ENCODE measurements at places on chromosomes 3 and 15.
A peak's percentile ranks its signal among the peaks of the same experiment; 100 is the strongest.

GRCh38 chr3:156674911-156675829 lies 780 bp downstream of the TIPARP start:
- peak; percentile 63 for DNase-seq

GRCh38 chr15:100899601-100900000 lies 19.6 kb upstream of the LRRK1 start:
- no peak for DNase-seq

DNA sequence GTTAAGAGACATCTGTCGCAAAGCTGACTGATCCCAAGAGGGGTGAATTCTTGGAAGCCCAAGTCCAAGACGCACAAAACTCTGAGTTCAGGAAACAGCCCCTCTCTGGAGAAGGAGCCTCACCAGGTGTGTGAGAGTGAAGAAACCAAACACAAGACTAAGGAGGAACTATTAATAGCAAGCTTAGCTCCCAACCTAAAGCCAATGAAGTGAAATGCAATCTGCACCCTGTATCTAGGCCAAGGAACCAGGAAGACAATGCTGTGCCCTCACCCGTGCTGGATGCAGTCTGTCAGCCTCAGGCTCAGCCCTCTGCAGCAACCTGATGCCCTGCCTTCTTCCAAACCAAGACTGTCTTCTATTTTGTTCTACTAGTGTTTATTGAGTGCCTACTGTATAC lies 22.5 kb upstream of the THBS1 start:
- no peak for DNase-seq

DNA sequence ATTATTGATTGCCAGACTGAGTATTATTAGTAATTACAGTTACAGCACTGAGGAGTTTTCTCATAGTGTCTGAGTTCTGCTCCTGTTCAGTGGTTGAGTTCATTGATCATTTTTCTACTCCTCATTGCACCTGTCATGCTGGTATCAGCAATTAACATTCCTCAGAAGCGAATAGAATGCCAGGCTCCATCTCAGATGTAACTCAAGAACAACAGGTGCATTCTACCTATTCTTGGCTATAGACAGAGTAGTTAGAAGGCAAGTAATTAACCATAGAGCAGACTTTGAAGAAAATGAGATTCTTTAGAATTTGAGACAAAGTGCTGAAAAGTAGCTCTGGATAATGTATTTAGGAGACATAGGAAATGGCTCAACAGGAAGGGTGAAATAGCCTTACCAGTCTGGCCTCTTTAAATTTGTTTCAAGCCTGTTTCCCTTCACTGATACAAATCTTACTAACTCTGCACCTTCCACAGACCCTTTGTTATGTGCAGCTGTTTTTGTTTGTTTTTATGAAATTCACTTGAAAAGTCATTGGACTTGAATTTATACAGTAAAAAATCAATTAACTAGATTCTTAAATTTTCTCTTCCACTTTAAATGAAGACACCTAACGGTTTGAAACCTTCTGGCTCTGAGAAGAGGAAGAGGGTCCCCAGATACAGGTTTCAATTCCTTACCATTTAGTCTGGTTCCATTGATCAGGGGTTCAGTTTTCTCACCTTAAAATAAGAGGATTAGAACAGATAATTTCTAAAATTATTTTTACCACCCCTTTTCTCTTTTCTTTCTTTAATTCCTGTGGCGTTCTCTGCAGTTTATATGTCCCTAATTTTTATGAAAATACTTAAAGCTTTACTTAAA lies 109.6 kb downstream of the FNDC3B start:
- DNase-seq, result no peak

- peak; percentile 40 for DNase-seq
These were observed 129.3 kb upstream of the IGF1R start for GRCh38 chr15:98518823-98519561.

GRCh38 chr3:63951492-63952247 lies 39.5 kb upstream of the SCAANT1 start:
- DNase-seq, result no peak

DNA sequence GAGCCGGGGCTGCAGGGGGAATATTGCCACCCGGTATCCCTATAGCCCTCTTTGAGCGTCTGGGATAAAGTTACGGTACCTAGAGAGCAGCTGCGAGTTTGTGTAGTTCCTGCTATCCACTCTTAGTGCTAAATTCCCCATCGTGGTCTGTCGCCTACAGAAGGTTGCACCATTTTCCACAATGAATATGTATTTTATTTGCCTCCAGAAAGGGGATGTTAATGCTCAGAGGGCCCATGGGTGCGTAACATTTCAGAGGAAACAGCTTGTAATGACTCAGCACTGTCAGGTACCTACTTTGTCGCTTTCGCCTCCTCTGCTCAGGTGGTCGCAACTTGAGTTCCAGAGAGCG lies 1.1 kb downstream of the SLCO3A1 start:
- DNase-seq, result no peak

GRCh38 chr3:48189321-48189720 lies 1.1 kb upstream of the CDC25A start:
- DNase-seq, result no peak

GRCh38 chr15:39823634-39824033 lies 41.0 kb upstream of the FSIP1 start:
- DNase-seq, result no peak

GRCh38 chr15:66019368-66019767 lies 150.1 kb downstream of the RAB11A start:
- DNase-seq, result no peak

- DNase-seq, result no peak
These were observed 85.9 kb upstream of the NSMCE3 start for GRCh38 chr15:29355477-29355876.

GRCh38 chr3:46913644-46914043 lies 36.1 kb downstream of the PTH1R start:
- no peak for DNase-seq

DNA sequence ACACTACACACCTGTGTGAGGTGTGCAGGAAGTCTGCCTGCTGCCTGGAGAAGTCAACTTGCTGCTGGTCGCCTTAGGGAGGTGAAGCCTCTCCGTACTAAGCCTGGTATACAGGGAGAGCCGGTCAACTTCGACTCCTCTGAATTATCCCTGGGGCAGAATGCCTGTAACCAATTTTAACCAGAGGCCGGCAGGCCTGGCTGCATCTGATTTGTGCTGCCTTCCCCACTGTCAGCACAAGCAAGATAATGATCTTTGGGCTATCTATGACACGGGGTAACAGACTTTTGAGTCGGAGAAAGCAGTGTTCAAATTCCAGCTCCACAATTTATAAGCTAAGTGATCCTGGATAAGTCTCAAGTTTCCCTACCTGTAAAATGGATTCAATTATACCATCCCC lies 42.3 kb downstream of the MAGEF1 start:
- DNase-seq, result no peak

GRCh38 chr15:61634837-61635236 lies 405.7 kb upstream of the RORA start:
- no peak for DNase-seq

DNA sequence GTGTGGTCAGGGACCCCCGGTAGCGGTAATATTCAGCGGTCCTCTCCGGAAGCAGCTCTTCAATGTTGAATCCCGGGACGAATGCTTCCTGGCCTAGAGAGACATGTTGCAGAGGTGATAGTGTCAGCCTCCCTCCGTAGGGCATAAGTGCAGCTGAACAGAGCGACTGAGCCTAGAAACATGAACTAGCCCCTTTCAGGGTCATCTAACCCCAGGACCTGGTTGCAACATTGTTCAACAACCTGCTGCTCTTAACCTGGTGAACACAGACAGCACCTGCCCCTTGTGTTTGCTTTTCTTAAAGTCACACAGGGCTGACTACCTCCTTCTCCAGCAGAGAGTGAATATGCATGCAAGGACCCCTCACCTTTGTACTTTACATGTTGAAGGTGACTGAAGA lies 41.3 kb downstream of the CA12 start:
- DNase-seq, result no peak

DNA sequence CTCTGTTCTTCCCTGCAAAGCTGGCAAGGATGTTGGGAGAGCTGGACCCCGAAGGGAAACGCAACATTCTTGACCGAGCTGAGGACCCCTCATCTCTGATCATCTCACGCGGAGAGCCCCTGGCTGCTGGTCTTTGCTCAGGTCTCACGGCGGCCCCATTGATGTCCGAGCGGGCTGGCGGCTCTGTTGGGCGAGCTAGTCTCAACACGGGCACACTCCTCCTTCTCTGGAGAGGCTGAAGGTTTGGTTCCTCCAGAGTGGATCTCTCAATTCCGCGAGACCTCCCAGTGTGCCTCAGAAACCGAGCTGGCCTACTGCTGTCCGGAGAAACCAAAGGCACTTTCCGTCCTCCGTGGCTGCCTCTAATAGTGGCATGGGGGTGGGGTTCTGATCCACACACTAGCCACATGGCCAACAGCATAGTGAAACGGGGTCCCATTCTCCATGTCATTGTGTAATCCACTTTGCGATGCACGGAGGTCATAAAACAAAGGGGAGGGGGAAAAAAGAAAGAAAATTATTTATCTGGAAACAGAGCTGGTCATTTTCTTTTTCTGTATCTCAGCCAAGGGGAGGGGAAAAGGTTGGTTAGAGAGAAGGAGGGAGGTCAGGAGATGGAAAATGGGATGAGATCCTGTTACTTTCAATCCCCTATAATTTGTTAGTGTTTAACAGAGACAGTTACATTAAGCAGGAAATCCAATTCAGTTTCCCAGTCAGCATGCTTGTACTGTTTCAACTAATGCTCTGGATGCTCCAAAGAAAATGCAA lies 1.3 kb downstream of the CCDC80 start:
- DNase-seq, result no peak

DNA sequence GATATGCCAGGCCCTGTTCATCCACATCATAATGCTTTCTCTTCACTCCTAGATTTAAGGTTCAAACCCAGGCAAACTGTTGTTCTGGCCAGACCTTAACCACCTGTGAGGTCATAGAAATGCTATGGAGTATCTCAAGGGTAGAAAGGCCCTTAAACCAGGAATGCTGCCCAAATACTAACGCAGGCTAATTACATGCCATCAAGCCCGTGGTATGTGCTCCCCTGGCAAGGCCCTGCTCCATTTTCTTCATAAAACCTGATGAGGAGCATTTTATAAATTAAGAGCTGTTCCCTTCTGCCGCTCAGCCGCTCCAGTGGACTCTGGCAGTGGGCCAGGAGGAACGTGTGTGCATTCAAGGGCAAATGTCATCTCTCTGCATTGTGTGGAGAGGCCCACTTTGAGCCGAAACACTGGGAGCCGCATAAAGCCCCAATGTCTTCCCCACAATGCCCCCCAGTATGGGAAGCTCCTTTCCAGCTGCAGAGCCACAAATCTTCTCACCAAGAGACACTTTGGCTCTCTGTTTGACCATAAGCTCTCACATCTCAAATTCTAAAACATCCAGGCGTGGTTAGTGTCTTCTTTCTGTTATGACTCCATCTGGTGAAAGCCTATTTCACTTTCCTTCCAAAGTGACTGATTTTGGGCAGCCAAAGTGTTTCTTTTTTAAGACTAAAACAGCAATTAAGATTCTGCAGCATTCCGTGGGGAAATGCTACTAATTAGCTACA lies 210.8 kb upstream of the NR2E3 start:
- DNase-seq, result no peak

- no peak for DNase-seq
These were observed 698.4 kb upstream of the CCDC54 start for GRCh38 chr3:106678657-106679390.

DNA sequence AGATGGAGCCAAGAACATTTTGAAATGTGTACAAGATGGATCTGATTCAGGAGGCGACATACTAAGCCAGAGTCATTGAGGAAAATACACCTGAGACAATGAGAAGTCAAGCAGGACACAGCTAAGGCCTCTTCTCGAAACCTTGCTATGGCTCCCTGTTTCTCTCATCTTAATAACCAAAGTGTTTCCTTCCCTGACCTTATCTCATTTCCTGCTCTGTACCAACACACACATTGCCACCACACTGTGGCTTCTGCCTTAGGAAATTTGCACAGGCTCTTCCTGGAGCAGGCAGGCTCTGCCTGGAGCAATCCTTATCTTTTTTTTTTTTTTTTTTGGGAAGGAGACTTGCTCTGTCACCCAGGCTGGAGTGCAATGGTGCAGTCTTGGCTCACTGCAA lies 36.6 kb downstream of the OXSM start:
- no peak for DNase-seq

GRCh38 chr15:69704229-69704628 lies 251.6 kb downstream of the RPLP1 start:
- no peak for DNase-seq

GRCh38 chr3:133987948-133988484 lies 41.7 kb downstream of the SLCO2A1 start:
- no peak for DNase-seq

GRCh38 chr15:72847033-72847432 lies 63.5 kb upstream of the ADPGK start:
- DNase-seq, result no peak

GRCh38 chr3:25547943-25548674 lies 116.6 kb downstream of the TOP2B start:
- no peak for DNase-seq

- no peak for DNase-seq
These were observed 572.7 kb downstream of the UNC13C start for GRCh38 chr15:54550954-54551353.

- no peak for DNase-seq
These were observed 9.3 kb downstream of the MSL2 start for GRCh38 chr3:136186846-136187245.

GRCh38 chr15:47388299-47388698 lies 329.0 kb upstream of the SEMA6D start:
- no peak for DNase-seq

- no peak for DNase-seq
These were observed 19.9 kb downstream of the SMAD3 start for GRCh38 chr15:67085237-67085817.

DNA sequence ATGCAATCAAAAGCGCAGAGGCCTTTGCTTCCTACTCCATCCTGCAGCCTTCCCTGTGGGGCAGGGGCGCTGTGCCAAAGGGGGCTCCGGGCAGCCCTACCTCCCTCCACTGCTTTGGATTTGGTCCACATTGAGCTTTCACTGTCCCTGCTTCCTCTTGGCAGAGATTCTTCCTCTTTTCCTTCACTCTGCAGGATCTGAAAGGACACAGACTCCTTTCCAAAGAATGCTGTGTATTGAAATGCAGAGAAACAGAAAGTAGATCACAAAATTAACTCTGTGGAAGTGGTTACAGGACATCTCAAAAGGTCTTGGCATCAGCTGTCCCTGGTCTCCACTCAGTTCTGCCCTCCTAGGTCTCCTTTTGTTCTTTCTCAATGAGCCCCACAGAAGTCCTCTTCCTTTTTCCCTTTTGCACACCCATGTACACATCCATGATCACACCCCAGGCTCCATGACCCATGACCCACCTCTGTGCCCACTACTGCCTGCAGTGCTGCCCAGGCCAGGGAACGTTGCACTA lies 64.1 kb downstream of the CCR1 start:
- DNase-seq, result no peak

All from activated CD4-positive, CD25-positive, alpha-beta regulatory T cell treated with anti-CD3 and anti-CD28 coated beads, Interleukin-2, amount 50 U/mL, for 72 hours (primary cell).